ENCODE measurements at places on chromosomes 12 and 14.

- DNase-seq = no peak
Measured at GRCh38 chr12:48857278-48857994, 5.5 kb upstream of the DDX23 start.

- peak; percentile 60 for DNase-seq
Measured at GRCh38 chr14:88005050-88005481, at the start of gene GPR65. Gene GPR65, plus strand, starts transcription at chr14:88005135. Its CDS starts 5,713 bp downstream, at chr14:88010848.

- DNase-seq = no peak
Measured at GRCh38 chr12:23290627-23291330, 658.7 kb downstream of the SOX5 start.

- DNase-seq = peak; percentile 25
Measured at GRCh38 chr14:78836777-78837176, 666.6 kb downstream of the NRXN3 start.

- DNase-seq = no peak
Measured at GRCh38 chr14:30204431-30204980, 276.9 kb upstream of the PRKD1 start.

- DNase-seq = no peak
Measured at GRCh38 chr14:54659365-54659764, 92.4 kb downstream of the SAMD4A start.

DNA sequence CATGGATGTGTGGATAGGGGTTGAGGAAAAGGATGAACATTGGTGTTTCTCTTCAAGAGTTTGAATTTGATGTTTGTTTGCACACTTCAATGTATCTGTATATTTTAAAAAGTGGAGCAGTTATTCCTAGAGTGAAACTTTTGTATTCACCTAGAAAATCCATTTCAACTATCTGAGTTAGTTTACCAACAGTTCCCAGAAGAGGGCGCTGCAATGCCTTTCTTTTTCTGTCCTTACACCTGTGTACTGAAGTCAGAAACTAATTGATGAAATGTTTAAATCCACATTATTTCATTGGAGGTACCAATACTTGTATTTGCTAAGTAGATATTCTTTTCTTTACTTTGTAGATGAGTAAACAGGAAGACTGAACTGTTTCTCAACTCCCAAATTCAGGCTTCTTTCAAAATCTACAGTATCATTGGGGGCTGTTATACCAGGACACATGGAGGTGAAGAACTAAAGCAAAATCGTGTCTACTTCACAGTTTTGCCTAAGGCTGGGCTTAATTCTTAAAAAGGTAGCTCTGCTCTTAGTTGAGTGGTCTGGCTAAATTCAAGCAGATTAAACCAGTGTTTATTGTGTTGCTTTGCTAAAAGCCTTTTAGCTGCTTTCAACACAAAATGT, 26.6 kb upstream of the KLRB1 start:
- DNase-seq = peak; percentile 80

DNA sequence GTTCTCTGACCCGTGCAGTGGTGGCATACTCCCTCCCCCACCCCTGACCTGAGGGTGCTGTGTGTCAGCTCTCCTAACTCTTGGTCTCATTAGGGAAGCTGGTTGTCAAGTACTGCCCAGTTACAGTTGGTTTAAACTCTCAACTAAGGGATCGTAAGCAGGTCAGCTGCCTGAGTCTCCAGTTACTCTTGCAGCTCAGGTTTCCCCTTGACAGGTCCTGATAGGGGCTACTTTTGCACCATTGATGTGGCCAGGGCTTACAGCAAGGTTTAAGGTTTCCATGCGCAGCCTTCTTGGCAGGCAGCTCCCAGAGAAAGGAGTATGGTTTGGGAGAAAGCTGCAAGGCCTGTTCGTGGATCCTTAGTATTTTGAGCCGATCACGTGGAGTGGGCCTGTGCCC, 74.5 kb downstream of the ETV6 start:
- DNase-seq = no peak

GRCh38 chr14:89416002-89416995, 734 bp downstream of the FOXN3 start:
- DNase-seq = peak; percentile 99

DNA sequence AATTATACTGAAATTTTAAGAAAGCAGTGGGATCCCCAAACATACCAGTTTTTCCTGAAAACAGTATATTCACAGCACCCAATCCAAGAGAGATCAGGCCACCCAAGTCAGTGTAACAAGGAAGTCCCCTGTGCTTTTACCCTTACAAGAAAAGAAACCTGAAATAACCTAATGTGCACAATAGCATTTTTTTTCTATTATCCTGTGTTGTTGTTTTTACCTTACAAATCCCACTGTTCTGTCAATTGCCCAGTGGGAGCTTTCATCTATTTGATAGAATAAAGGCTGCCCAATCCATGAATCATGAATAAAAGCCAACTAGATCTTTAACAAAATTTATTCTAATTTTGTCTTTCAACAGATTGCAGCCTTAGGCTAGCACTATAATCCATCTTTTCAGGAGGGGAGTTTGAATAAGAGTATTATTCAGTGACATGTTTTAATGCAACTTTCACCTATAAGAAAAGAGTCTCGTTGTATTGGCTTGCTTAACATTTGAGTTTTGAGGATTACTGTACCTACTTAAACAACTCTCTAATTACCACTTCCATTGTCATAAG, 457.4 kb downstream of the TRHDE start:
- no peak for DNase-seq

- DNase-seq = no peak
Measured at GRCh38 chr12:58881816-58882215, 38.5 kb downstream of the LRIG3 start.

Measured in activated CD4-positive, alpha-beta memory T cell treated with anti-CD3 and anti-CD28 coated beads, Interleukin-2, amount 10 ng/mL, durations not matched to agents 7 days and 5 days (primary cell).